CD4-positive, alpha-beta T cell treated with Interleukin-12 subunit alpha and Interleukin-12 subunit beta, for 1 hour (primary cell): ENCODE measurements at places on chromosomes 11 and 22.

DNA sequence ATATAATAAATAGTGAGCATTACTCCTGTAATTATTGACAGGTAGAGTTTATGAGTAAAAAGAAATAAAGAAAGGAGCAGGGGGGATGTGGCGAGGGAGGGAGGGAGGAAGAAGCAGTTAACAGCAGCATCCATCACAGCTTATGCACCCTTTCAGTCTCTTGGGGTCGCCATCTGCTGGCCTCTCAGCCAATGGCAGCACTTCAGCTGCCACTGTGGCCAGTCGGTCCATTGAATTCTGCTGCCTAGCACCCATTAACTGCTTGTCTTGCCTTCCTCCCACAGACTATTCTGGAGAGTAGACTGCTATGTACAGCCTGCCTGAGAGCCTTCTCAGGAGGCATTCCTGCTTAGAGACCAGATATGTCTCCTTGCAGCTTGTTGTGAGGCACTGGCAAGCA is 388.3 kb downstream of the TENM4 start:
- DNase-seq: no peak

DNA sequence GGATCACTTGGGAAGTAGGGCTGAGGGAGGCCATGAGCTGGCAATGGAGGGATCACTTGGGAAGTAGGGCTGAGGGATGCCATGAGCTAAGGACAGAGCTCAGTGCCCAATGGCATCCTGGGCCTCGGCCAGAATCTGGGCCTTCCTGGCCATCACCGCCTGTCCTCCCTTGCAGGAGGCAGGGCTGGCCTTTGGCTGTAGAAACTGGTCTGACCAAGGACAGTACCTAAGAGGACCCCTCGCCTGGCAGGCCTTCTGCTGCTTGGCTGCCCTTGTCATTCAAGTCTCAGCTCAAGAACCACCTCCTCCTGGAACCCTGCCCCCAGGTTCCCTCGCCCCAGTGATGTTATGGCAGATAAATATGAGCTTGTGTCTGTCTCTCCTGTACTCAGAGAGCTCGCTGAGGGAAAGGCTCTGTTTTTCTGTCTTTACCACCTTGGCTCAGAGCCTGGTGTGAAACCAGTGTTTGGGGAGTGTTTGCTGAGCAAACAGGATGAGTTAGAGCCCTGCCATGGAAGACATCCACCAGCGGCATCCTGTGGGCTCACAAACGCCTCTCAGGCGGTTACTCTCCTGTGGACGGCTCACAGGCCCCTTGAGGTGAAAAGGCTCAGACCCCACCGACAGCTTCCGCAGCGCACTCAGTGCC is 19.3 kb upstream of the RASL10A start:
- DNase-seq: no peak

DNA sequence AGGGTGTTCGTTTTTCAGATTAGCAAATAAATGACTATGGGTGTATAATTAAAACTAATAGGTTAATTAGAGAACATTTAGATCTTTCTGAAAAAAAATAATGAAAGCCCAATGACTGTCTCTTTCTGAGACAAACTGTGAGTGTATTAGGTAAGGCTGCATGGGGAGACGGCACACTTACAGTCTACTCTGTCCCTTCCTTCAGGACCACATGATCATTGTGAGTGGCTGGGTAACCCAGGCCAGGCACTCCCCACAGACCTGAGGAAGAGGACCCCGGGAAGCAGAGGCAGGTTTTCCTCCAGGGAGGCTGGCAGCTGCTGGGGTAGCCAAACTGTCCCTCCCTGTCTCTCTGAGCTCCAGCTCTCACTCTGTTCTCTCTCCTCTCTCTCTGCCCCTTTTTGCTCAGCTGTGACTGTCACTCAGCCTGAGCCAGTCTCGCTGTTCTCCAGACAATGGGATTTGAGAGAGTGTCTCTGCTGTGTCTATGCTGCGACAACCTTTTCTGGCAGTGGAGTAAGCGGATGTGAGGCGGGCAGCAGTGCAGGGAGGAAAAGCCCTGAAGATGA is 83.1 kb upstream of the NCAM1 start:
- no peak for DNase-seq

GRCh38 chr11:41781441-41781840 is 322.0 kb upstream of the LRRC4C start:
- no peak for DNase-seq

- DNase-seq: no peak
Measured at GRCh38 chr22:49861642-49862495, 8.2 kb downstream of the ZBED4 start.

DNA sequence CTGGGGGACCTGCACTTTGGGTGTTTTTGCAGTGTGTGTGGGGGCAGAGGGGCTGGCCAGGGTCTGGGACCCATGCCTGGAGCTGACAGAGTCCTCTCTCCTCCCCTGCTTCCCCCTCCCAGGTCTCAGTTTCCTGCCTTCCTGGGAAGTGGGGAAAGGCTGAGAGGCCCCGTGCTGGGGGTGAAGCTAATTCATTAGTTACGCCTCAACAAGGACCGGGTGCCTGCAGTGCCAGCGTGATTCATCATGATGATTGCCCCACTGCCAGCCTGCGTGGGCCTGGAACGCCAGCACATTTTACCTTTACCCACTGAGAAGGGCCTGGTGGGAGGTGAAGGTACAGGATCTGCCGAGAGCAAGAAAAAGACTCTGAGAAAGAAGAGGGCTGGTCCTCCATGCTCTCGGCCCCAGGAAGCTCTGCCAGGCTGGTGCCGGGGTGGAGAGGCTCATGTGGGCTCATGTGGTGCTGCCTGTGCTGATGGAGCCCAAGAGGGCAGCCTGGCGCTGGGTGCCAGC is 2.9 kb upstream of the LRRC10B start:
- DNase-seq: no peak

DNA sequence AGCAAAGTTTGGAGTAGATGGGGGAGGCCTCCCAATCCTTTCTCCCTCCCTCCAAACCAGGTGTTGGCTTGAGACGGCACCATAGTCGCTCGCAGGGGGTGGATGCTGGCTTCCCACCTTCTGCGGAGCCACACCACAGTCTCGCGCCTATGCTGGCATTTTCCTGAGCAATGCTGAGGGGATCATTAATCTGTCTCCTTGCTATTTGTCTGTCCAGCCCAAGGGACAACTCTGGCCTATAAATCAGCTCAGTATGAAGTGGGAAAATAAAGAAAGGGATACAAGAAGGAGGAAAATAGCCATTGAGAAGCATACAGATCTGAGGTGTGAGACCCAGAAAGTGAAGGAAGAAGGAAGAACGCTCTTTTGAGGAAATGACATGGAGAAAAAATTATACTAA is 53.5 kb upstream of the CADM1 start:
- DNase-seq: no peak
